ENCODE measurements at places on chromosomes 5 and 9. TPM values are rescaled to one million over a fixed set of nuclear protein-coding genes. Genes with fewer than 3 reads are reported as not detected.

SURF6 gene
- 11.8 TPM for polyA plus RNA-seq

DNA sequence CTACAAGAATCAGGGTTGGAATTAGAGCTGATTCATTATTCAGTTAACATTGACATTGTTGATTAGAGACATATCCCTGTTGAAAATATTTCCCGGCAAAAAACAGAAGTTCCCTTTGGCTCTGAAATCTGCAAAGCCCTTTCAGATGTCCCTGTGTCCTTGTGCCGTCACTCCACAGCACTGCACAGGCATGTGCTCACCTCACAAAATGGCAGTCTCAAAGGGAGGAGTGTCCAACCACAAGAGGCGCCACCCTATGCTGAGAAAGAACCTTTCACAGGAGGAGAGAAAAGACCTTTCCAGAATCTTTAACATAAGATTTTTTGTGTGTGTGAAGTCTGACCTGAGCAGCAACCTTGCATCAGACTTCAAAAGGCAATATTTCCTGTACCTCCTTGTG lies 112.8 kb upstream of the PRSS3 start:
- no peak overlapping the region for H3K4me3 ChIP-seq
- H3K4me1 ChIP-seq: peaks cover 2% of the 10 kb centered on the region
- H3K27ac ChIP-seq: no peak overlapping the region

DNA sequence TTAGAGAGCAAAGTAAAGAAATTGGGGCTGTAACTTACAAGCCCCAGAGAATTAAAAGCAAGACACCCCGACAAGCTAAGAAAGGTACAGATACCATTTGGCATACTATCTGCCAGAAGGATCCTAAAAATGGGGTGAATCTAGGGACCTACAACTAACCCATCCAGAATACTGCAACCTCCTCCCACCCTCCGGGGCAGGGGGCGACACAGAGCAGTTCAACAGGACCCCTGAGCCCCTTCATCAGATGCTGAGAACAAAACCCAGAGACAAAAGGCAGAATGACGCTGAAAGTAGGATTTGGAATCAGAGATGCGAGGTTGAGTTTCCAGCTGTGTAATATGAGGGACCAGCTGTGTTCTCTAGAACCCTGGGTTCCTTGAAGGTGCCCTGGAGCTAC lies 71.2 kb downstream of the EPB41L4B start:
- no peaks in the 10 kb centered on the region for H3K36me3 ChIP-seq
- H3K27me3 ChIP-seq: no peaks in the 10 kb centered on the region
- peaks cover 31% of the 10 kb centered on the region for H3K4me1 ChIP-seq
- no peak overlapping the region for H3K4me3 ChIP-seq
- DNase-seq: no peak

- no peak overlapping the region for H3K4me3 ChIP-seq
- peaks cover 6% of the 10 kb centered on the region for H3K27me3 ChIP-seq
Measured at GRCh38 chr9:113828221-113828620, 47.9 kb upstream of the ZNF618 start.

DNA sequence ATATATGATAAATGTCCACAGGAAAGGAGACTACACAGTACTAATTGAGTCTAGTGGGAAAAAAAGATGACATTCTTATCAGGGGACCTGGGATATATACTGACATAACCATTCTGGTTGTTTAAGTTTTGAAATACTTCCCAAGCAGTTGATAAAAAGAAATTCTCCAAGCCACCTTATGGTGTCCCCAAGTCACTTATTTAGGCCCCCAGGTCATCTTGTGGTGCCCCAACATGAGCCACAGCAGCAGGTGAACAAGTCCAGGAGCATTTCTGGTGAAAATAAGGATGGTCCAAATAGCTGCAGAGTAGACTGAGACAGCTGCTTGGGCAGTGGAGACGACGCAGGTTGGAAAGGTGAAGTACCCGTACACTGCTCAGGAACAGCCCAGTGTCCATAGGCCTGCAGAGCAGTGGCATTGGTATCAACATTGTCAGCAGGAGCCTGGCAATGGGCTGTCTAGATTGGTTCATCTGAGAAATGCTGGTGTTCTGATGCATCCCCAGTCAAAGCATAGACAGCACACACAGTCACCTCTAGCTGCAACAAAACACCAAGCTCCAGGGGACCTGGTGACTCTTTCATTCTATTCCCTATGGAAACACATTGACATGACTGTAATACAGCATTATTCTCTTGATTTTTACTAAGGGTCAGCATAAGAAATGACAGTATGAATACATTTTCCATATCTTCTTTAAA lies 430.6 kb downstream of the NR2F1-AS1 start:
- H3K4me1 ChIP-seq: peaks cover 10% of the 10 kb centered on the region
- no peak for DNase-seq
- H3K4me3 ChIP-seq: no peak overlapping the region

SLC46A2 gene
- not detected for polyA plus RNA-seq

DNA sequence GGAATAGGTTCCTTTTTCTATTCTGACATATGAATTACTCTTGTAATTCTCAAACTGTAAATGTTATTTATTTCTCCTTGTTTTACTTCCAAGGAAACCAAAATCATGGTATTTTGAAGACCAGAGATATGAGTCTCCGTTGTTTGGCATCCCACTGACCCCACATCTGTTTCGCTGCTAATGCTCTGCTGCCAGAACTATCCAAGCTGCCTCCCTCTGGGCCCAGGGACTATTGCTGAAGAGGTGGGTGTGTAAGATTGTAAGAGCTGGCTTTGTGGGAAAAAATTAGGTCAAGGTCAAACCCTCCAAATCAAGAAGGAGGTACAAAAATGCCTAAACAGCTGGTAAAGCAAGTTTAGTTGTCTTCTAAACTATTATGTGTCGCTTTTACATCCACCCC lies 129.4 kb upstream of the MYO10 start:
- no peaks in the 10 kb centered on the region for H3K27me3 ChIP-seq
- no peak overlapping the region for H3K4me3 ChIP-seq
- H3K4me1 ChIP-seq: peaks cover 7% of the 10 kb centered on the region
- no peak overlapping the region for H3K27ac ChIP-seq
- no peak for DNase-seq

EGFL7 gene
- polyA plus RNA-seq: 6.2 TPM

- H3K27ac ChIP-seq: no peak overlapping the region
- no peaks in the 10 kb centered on the region for H3K4me1 ChIP-seq
- H3K36me3 ChIP-seq: no peaks in the 10 kb centered on the region
- DNase-seq: no peak
- H3K27me3 ChIP-seq: peaks cover 10% of the 10 kb centered on the region
- no peak overlapping the region for H3K4me3 ChIP-seq
Measured at GRCh38 chr5:180178531-180179441, 30.2 kb downstream of the RASGEF1C start.

DNA sequence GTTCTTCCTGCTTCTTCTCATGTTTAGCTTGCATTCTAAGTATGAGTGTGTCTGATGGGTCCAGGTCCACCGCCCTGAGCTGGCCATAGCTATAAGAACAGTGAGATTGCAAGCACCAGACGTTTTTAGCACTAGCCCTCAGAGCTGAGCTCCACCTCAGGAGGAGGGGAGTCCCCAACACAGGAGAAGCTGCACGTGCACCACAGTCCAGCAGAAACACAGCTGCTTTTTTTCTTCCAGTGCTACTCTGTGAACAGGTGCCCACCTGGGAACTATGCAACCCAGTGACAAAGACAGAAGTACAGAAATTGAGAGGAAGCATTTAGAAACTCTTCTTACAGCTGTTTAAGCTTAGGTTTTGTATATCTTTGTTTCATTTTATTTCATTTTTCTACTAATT lies 299.4 kb downstream of the MARCHF11 start:
- DNase-seq: no peak
- no peak overlapping the region for H3K27ac ChIP-seq
- no peaks in the 10 kb centered on the region for H3K4me1 ChIP-seq
- no peaks in the 10 kb centered on the region for H3K36me3 ChIP-seq
- no peak overlapping the region for H3K4me3 ChIP-seq

MEIKIN gene
- polyA plus RNA-seq: not detected

GRCh38 chr5:112472614-112473013 lies 53.5 kb upstream of the EPB41L4A start:
- DNase-seq: no peak
- no peaks in the 10 kb centered on the region for H3K36me3 ChIP-seq
- no peak overlapping the region for H3K4me3 ChIP-seq
- H3K4me1 ChIP-seq: peaks cover 6% of the 10 kb centered on the region
- H3K27me3 ChIP-seq: no peaks in the 10 kb centered on the region

C1QTNF2 gene
- polyA plus RNA-seq: 0.05 TPM

TLX3 gene
- polyA plus RNA-seq: not detected

SLC6A7 gene
- not detected for polyA plus RNA-seq

- H3K4me1 ChIP-seq: no peaks in the 10 kb centered on the region
- H3K36me3 ChIP-seq: no peaks in the 10 kb centered on the region
- no peak overlapping the region for H3K4me3 ChIP-seq
- peaks cover 3% of the 10 kb centered on the region for H3K27me3 ChIP-seq
- no peak overlapping the region for H3K27ac ChIP-seq
Measured at GRCh38 chr9:126132746-126133145, 193.9 kb upstream of the MVB12B start.

DNA sequence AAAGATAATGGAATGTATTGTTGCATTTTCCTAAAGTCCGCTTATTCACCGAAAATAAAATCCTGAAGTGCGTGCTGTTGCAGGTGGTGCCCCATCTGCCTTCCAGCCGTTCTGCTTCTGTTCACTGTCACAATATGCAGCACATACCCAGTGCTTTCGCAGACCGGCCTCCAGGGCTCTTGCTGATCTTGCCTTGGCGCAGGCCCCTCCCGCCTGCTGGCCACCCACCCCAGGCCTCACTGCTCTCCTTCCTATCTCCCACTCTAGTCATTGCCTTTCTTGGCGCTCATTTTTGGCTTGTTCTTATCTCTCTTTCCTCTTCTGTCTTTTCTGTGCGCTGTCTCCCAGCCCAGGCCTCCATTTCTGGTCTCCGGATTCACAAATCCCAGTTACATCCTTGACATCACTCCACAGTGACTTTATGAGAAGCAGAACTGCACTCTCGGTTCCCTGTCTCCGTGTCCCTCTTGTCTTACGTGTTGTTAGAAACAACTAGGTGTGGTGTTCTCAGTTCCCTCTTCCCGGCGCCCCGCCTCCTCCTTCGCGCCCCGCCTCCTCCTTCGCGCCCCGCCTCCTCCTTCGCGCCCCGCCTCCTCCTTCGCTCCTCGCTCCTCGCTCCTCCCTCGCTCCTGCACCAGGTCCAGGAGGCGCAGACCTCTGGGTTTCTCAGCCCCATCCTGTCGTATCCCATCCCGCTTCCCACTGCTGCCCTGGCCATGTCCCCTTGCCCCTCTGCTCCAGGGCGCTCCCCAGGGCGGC lies 201.7 kb upstream of the OTULINL start:
- H3K27me3 ChIP-seq: no peaks in the 10 kb centered on the region
- H3K4me1 ChIP-seq: no peaks in the 10 kb centered on the region
- H3K36me3 ChIP-seq: peaks cover 28% of the 10 kb centered on the region
- no peak overlapping the region for H3K27ac ChIP-seq

DNA sequence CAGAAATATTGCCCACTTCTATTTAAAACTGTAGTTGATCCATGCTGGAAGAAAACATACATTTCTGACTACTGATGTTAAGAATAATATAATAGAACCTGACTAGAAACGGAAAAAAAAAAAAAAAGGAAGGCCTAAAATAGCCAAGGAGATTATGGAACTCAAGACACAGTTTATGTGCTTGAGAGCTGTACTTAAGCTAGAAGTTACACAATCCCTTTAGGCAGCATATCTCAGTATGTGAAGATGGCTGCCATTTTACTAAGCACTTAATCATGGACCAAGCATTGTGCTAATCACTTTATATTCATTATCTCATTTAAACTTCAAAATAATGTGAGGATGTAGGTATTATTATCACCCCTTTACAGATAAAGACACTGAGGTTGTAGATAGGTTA lies 73.0 kb upstream of the NR4A3 start:
- DNase-seq: no peak
- peaks cover 9% of the 10 kb centered on the region for H3K4me1 ChIP-seq
- H3K4me3 ChIP-seq: no peak overlapping the region
- H3K27ac ChIP-seq: no peak overlapping the region
- no peaks in the 10 kb centered on the region for H3K36me3 ChIP-seq

TRPM3 gene
- polyA plus RNA-seq: 0.27 TPM

FOXD4L4 gene
- 0.03 TPM for polyA plus RNA-seq

GRCh38 chr9:82132024-82132423 lies 143.5 kb downstream of the SPATA31D1 start:
- DNase-seq: no peak
- H3K27ac ChIP-seq: no peak overlapping the region
- H3K4me1 ChIP-seq: no peaks in the 10 kb centered on the region
- no peak overlapping the region for H3K4me3 ChIP-seq
- H3K27me3 ChIP-seq: no peaks in the 10 kb centered on the region

- H3K36me3 ChIP-seq: no peaks in the 10 kb centered on the region
- peak; percentile 2 for DNase-seq
- H3K4me3 ChIP-seq: no peak overlapping the region
Measured at GRCh38 chr5:107248066-107248695, 422.6 kb downstream of the EFNA5 start.

DNA sequence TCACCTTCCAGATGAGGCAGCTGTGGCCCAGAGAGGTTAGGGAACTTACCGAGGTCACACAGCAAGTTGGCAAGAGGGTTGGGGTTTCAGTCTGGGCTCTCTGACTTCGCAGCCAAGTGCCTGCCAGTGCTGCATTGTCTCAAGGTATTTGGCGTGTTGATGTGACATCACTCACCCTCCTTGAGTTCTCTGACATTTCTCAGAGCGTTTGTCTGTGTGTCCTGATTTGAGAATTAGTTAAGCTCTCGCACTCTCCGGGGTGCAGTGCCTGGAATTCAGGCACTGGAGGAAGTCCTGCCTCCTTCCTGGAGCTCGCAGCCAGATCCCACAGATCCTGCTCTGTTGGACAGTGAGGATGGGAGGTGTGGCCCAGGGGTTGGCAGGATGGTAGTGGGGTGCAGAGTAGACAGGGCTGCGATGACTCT lies 25.7 kb downstream of the WWC1 start:
- no peak for DNase-seq
- no peaks in the 10 kb centered on the region for H3K36me3 ChIP-seq
- H3K4me1 ChIP-seq: peaks cover 35% of the 10 kb centered on the region

GRCh38 chr9:2657427-2657826 lies 35.8 kb downstream of the VLDLR start:
- peaks cover 21% of the 10 kb centered on the region for H3K4me1 ChIP-seq
- no peak overlapping the region for H3K4me3 ChIP-seq
- no peak for DNase-seq
- no peaks in the 10 kb centered on the region for H3K27me3 ChIP-seq
- no peak overlapping the region for H3K27ac ChIP-seq

DNA sequence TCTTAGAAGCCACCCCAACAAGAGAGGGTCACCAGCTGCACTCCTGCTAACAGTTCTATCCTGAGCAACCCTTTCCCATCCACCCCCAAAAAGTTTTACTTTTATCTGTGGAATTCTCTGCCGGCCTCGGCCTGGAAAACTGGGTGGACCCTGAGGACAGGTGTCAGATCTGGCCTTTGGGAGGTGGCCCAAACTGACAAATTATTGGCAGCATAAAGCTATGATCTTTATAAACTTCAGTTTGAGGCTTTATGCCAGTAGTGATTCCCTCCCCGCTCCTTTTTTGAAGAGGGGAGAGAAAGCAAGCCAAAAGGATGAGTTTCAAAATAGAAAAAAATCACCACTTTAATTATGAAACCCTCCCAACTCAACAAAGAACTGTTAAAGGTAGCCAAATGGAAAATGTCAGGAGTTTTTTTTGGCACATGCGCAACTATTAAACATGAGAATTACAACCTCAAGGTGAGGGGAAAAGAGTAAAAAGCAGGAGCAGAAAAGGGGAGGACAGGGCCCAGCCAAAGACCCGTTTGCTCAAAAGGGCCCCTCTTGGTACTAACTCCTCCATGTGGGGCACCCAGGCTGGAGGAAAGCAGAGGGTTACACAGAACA lies 49.4 kb downstream of the FBXW11 start:
- H3K4me3 ChIP-seq: no peak overlapping the region
- H3K4me1 ChIP-seq: peaks cover 52% of the 10 kb centered on the region
- H3K36me3 ChIP-seq: no peaks in the 10 kb centered on the region

- H3K36me3 ChIP-seq: no peaks in the 10 kb centered on the region
- H3K27me3 ChIP-seq: no peaks in the 10 kb centered on the region
- H3K4me1 ChIP-seq: peaks cover 8% of the 10 kb centered on the region
- DNase-seq: no peak
- H3K27ac ChIP-seq: no peak overlapping the region
- H3K4me3 ChIP-seq: no peak overlapping the region
Measured at GRCh38 chr5:108661024-108661423, 86.7 kb upstream of the FER start.

All from keratinocyte (primary cell).